Activated CD8-positive, alpha-beta memory T cell treated with anti-CD3 and anti-CD28 coated beads, Interleukin-2, amount 10 ng/mL, durations not matched to agents 7 days and 5 days (primary cell): ENCODE measurements at places on chromosomes 7 and 10.

DNA sequence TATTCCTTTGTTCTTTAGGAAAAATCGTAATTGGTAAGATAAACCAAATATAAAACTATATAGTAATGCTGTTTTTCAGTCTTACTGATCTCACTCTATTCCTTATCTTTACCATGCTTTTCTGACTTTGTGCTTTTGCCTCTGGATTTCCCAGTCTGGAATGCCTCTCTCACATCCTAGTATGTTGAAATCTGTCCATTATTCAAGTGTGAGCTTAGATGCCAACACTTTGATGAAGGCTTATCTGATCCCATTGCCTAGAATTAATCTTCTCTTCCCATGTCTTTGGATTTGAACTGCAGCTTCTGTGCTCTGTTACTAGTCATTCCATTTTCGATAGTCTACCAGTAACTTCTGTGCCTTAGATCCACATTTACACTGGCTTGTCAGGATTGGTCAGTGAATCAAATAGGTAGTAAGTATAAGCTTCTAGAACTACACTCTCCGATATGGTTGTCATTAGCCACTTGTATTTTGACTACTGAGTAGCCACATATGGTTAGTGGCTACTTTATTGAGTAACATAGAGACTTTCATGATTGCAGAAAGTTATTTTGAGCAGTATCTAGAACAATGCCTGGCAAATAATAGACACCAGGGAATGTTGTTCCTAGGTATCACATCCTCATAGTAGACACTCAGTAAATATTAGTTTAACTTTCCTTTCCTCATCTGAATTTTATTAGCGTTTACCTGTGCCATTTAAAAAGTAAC is 92.9 kb downstream of the BMPR1A start:
- DNase-seq, result no peak

DNA sequence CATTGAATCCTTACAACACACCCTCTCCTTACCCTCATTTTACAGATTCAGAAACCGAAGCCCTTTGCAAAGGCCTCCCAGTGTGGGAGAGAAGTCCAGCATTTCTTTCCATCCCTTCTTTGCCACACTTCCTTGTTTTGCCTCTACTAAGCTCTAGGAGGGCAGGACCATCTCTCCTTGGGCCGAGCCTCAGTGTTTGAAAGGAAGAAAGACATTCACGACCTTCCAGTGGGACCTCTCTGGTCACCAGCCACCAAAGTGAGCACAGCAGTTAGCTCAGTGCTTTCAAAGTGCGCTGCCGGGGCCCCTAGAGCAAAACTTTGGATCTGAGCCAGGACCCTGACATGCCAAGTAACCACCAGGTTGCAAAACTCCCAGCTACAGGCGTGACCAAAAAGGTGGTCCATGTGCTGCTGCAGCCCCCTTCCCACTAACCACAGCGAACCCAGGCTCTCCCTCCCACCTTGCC is 12.4 kb downstream of the CTBP2 start:
- DNase-seq, result no peak

DNA sequence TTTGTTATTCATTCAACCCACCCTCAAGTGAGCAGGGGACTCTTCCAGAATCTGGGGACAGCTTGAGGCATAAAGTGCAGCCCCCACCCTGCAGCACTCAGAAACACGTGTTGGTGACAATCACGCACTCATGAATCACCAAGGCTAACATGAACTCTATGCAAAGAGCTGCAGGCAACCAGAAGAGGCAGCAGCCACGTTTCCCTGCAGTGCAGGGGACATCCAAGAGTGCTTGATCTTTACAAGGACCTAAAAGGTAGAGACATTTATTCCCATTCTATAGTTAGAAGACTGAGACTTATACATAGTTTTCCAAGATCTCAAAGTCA is 135.2 kb upstream of the GDF10 start:
- no peak for DNase-seq

DNA sequence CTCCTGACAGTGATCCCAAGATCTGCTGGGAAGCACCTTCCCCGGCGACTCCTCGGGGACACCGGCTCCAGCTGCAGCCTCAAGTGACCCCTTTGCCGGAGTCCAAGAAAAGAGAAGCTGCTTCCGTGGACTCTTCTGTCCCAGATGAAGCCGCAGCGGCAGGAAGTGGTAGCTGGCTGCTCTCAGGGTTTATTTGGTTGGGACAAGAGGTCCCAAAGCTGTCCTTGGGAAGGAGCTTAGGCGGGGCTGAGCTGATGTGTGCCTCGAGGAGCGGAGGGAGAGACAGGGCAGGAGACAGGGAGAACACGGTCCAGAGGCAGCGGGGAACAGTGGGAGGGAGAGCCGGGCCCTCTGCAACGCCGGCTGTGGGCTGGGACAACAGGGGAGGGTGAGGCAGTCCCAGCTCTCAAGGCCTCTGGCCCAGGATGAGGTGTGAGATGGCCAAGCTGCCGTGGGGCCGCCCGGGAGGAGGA is 13.1 kb upstream of the FAM20C start:
- DNase-seq, result no peak

- DNase-seq, result no peak
These were observed 97.9 kb upstream of the PTN start for GRCh38 chr7:137441451-137441850.

GRCh38 chr7:51647931-51648351 is 331.3 kb upstream of the COBL start:
- DNase-seq, result no peak

- no peak for DNase-seq
These were observed 176.4 kb upstream of the PTN start for GRCh38 chr7:137519947-137520346.

- DNase-seq, result peak; percentile 83
These were observed 150.8 kb downstream of the RNF216 start for GRCh38 chr7:5630670-5631069.

DNA sequence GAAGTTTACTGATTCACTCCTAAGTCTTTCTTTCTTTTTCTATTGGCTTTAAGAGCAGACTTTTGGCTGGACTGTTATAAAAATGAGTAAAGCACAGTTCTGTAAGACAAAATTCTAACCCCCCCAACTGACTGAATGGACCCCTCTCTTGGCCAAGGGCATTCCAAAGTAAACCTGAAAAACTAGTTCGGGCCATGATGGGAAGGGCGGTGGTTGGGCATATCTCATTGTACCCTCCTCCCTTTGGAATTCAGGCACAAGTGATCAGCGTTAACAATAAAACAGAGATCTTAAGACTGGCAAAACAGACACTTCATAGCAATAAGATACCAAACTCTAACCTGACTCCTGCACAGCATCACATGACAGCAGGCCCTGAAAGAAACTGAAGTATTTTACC is 6.1 kb upstream of the KIF20B start:
- no peak for DNase-seq

DNA sequence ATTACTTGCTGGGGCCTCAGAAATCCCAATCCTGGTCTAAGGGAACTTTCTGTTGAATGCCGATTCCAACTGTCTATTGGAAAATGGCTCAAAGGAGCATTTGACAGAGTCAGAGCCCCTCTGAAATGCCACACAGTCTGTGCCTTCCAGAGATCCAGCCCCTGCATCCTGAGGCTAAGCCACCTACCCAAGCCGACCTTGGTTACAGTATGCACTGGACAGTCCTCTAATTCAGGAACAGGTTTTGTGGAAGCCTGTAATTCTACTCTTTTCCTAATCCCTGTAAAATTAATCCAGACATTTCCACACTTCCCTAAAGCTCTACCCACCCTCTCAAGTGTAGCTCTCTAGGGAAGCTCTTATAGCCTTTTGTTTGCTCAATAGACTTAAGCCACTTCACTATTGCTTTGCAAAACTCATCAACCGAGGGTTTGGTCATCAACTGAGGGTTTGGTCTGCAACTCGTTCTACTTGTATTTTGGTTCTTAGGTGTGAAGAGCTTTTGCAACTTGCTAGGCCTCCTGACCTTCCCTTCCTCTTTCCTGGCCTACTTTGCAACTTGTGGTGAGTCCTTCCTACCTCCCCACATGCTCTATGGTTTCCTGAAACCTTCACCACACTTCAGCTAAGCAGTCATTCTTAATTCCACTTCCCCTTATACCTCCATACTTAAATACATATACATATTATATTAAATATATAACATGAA is 364.8 kb downstream of the SFMBT2 start:
- peak; percentile 77 for DNase-seq

DNA sequence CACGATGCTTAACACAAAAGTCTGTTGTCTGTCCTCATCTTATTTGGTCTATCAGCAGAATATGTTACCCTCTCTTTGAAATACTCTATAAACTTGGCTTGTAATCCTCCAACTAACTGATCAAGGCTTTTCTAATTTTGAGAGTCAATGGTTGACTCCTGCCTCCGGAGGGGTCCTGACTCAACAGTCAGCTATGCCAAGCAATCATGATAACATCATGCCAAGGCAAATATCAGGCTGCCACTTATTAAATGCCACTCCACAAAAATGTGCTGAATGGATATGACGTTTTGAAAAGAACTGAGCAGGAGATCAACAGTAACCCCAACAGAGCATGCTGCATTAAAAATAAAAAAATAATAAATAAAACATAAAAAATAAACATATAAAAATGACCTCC is 116.1 kb downstream of the PARD3 start:
- DNase-seq, result no peak

DNA sequence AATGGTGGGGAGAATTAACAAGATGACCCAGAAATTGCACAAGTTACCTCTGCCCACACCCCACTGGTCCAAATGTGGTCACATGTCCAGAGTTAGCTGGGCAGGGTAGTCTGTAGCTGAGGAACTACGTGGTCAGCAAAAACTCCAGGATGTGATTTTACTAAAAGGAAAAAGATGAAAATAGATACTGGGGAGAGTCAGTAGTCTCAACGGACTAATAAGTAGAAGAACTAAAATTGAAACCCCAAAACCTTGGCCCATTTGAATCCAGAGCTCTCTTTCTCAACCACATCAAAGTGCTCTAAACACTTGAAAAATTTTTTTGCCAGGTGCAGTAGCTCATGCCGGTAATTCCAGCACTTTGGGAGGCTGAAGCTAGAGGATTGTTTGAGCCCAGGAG is 146.3 kb downstream of the SKIDA1 start:
- no peak for DNase-seq

DNA sequence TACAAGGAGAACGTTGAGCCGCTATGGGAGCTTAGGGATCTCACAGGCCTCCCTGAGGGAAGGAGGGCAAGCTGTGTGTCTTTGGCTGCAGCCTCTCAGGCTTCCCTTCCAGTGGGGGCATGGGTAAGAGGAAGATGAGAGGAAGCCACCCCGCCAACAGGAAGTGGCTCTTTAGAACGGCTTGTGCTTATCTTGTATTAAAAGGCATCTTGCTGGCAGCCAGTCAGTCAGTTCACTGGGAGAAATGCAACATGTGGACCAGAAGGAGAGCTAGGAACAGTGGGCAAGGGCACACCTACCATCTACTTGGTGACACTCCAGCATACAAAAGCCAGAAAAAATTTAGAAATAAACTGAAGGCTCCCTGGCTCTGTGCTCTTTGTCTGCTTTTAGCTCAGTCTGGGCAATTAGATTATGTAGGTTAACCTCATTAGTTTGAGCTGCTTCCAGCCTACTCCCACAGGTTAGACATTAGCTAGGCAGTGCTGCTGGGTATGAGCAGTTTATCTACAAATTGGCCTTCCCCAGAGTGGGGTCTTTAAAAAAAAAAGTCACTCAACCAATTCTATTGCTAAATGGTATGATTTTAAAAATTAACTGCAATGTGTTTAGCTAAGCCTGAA is 595.9 kb downstream of the KCNMA1 start:
- peak; percentile 51 for DNase-seq

DNA sequence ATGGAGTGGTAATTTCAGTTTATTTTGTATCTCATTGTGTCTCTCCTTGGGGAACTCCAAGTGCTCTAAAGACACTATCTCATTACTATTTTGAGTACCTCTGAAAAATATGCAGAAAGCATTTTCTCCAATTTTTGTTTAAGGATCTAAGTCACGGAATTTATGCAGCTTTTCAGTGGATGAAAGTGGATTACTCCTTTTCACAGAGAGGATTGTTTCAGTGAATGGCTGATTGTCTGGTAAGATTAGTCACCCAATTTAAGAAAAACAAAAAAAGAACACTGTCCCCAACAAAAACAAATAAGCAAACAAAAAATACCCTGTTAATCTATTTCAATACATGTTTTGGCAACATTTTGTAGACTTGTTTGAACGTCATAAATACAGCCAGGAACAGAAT is 338.3 kb upstream of the TEX47 start:
- no peak for DNase-seq

GRCh38 chr7:28237363-28237762 is 56.8 kb upstream of the JAZF1 start:
- DNase-seq, result no peak

- DNase-seq, result no peak
These were observed 196.7 kb upstream of the TMEM72 start for GRCh38 chr10:44714451-44714850.

DNA sequence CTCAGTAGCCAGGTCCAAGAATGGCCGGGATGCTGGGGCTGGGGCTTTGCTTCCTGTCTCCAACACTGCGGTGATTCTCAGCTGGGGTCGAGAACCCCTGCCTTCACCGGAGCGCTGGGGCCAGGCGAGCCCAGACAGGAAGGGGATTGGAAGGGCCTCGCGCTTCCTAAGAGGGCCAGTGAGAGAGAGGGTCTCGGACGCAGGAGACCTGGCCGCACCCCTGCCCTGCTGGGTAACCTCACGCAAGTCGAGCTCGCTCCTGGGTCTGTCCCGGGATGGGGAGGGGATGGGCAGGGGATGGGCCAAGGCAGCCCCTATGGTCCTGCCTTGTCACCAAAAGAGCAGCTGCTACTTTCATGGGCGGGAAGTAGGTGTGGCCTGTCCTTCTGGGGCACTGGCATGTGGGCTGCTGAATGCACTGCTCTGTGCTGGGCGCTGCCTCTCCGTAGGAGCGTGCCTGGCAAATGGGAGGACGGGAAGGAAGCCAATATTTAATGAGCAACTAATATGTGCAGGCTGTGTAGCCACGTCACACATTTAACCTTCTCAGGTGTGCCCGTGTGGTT is 20.0 kb downstream of the KCNK18 start:
- DNase-seq, result peak; percentile 44

DNA sequence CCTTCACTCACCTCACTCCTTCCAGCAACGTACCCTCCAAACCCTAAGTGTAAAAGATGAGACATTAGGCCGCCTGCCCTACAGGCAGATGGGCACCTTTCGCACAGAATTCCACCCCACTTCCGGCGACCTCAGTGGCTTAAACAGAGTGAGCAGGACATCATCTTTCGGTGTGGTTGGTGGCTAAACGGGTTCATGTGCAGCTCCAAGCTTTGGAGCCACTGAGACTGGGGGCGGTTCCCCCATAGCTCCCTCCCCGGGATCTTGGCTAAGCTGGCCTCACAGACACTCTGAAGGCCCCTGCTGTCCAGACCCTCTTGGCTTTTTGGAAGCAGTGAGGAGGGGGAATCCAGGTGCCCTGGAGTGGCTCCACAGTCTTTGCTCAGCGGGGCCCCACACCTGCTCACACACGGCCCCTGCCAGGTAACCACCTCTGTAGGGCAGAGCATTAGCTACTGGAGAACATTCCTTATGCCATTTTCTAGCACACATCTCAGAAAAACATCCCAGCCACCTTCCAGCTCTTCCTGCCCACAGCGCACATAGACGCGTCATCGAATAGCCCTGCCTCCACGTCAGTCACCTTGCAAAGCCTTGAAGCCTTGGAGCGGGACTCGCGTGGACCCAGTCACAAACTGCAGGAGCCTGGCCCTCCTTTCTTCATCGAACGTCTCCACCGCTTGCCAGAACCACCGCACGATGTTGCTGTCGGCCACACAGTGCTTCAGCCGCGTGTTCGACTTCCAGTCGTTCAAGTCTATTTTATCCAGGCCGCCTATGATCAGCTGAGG is 108.8 kb downstream of the SMURF1 start:
- DNase-seq, result peak; percentile 35

GRCh38 chr7:43768201-43768886 is 9.9 kb downstream of the BLVRA start:
- no peak for DNase-seq
